ENCODE measurements at places on chromosomes 4 and X. TPM values are rescaled to one million over a fixed set of nuclear protein-coding genes. Genes with fewer than 3 reads are reported as not detected.

Gene PRDM5
- total RNA-seq = 5.7 TPM

Gene GABRB1
- not detected for total RNA-seq

GRCh38 chr4:80709082-80709869 is 321.2 kb upstream of the BMP3 start:
- H3K27me3 ChIP-seq = no peaks in the 10 kb centered on the region
- H3K27ac ChIP-seq = no peak overlapping the region
- H3K36me3 ChIP-seq = no peaks in the 10 kb centered on the region

GRCh38 chrX:54994668-54995351 is 822 bp upstream of the PFKFB1 start:
- H3K27me3 ChIP-seq = no peaks in the 10 kb centered on the region
- no peak for DNase-seq
- H3K36me3 ChIP-seq = no peaks in the 10 kb centered on the region

- H3K4me3 ChIP-seq = no peak overlapping the region
- H3K27me3 ChIP-seq = no peaks in the 10 kb centered on the region
- no peaks in the 10 kb centered on the region for H3K36me3 ChIP-seq
- no peak overlapping the region for H3K27ac ChIP-seq
These were observed 292.7 kb upstream of the TENM3 start for GRCh38 chr4:181950372-181951127.
